ENCODE measurements at places on chromosomes 16 and 17.
A peak's percentile ranks its signal among the peaks of the same experiment; 100 is the strongest.

DNA sequence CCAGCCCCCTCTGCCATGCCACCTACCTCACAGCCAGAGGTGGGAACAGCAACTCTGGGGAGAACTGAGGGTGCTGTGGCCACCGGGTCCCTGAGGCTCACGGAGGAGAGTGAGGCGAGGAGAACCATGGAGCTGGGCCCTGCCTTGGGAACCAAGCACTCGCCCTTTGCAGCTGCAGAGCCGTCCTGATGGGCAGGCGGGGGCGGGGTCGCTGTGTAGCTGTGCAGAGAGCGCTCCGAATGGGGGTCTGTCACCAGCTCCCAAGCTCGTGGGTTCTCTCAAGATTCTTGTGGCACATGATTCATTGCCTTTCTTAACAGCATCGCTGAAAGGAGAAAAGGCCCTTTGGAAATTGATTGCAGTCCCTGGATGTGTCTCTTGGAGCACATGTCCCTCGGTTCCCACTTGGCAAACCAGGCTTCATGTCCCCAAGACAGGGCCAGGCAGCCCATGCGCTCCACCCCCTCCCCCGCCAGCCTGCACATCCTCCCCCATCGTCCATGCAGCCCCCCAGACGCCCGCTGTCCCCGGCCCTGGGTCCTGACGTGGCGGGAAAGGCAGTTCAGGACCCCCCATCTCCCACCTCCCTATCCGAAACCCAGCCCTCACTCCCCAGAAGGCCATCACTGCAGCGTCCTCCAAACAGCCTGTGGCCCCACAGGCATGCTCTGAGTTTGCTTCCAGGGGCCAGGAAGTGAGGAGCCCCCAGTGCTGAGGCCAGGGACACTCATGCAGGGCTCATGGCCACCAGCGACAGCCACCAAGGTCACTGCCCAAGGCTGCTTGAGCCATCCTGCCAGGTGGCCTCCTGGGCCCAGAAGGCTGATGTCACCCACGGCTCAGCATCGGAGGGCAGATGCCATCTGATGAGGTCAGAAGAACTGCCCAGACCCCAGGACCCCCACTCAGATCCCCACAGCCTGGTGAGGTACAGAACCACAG, 20.6 kb upstream of the CHMP6 start:
- DNase-seq, result no peak

DNA sequence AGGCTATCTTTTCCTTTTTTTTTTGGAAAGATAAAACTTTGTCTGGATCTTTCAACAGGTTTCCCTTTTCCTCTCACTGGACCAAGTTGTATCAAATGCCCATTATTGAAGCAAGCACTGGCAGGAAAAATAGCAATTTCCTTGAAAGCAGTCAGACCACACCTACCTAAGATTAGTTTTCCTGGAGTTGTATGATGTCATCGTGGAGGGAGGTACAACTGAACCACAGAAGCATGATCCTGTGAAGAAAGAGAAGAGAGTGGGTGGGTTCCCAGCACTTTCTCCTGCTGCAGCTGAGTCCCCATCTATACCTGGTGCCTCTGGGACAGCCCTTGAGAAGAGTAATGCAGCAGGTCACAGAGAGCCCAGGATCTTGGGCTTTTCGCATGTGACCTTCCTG, 63.6 kb upstream of the ERCC4 start:
- DNase-seq, result no peak

DNA sequence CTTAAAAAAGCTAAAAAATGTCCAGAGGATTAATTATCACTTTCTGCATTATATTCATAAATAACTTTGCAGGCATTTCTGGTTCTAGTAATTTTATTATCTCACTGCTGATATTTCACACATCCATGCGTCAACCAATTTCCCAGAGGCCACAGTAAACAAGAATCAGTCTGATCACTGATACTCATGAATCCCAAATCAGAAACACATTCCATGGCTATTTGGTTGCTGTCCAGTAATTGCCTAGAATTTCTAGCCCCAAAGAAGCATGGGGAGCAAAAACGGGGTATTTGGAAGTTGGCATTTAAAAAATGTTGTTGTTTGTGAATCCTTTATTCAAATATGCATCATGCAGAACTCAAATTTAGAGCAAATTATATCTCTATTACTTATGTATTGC, 244.8 kb downstream of the CDH8 start:
- no peak for DNase-seq

DNA sequence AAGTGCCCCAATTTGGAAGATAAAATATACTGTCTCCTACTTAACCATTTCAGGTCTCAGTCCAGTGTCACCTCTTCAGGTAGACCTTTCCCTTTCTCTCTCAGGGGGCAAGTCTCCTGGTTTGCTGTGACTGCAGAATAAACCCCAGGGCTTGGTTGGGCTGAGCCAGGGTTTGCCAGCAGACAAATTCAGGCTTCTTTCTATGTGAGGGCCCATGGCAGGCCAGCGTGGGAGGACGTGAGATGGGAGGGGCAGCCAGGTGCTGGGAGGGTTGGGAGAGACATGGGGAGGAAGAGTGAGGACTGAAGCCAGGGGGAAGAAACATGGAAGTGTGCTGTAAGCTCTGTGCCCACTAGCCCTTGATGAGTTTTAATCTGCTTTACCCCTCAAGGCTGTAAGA, 163.2 kb downstream of the SPECC1 start:
- no peak for DNase-seq

- no peak for DNase-seq
Observed at GRCh38 chr17:4583782-4584100, 588 bp upstream of the SMTNL2 start.

- no peak for DNase-seq
Observed at GRCh38 chr16:89793955-89794354, 22.5 kb downstream of the FANCA start.

GRCh38 chr17:57311281-57312216, 55.2 kb downstream of the MSI2 start:
- no peak for DNase-seq

- peak; percentile 40 for DNase-seq
Observed at GRCh38 chr17:76000016-76000754, 470 bp upstream of the CDK3 start.

- no peak for DNase-seq
Observed at GRCh38 chr17:49616601-49617131, 41.0 kb downstream of the NXPH3 start.

GRCh38 chr17:56779322-56779721, 54.4 kb downstream of the C17orf67 start:
- DNase-seq, result no peak

- DNase-seq, result no peak
Observed at GRCh38 chr17:57603546-57603945, 141.6 kb downstream of the CCDC182 start.

DNA sequence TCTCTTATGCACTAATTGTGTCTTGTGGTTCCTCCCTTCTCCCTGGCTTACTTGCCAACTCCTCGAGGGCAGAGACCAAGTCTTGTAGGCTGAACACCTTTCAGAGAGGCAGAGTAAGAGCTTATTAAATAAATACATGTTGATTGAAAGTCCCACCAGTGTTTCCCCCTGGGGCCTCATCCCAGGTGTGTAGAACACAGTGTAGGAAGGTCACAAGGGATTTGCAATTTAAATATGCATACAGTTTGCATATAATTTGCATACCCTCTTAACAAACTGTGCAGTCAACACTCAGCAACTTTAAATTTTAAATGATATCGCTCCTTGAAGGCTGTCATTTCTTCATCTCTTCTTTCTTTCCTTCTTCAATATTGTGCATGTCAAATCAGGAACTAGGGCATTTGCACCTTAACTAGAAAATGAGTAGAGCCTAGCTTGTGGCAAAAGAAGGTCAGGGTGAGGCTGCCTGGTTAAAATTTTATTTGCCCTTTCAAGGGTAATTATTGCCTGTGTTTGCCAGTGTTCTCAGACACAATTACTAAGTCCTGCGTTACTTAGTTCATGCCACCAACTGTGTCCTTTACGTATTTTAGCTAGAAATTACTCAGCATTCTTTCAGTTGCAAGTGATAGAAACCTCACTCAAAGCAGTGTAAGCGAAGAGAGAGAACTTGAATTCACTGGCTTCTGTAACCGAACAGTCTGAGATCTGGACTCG, 465.7 kb downstream of the HAPSTR1 start:
- no peak for DNase-seq

DNA sequence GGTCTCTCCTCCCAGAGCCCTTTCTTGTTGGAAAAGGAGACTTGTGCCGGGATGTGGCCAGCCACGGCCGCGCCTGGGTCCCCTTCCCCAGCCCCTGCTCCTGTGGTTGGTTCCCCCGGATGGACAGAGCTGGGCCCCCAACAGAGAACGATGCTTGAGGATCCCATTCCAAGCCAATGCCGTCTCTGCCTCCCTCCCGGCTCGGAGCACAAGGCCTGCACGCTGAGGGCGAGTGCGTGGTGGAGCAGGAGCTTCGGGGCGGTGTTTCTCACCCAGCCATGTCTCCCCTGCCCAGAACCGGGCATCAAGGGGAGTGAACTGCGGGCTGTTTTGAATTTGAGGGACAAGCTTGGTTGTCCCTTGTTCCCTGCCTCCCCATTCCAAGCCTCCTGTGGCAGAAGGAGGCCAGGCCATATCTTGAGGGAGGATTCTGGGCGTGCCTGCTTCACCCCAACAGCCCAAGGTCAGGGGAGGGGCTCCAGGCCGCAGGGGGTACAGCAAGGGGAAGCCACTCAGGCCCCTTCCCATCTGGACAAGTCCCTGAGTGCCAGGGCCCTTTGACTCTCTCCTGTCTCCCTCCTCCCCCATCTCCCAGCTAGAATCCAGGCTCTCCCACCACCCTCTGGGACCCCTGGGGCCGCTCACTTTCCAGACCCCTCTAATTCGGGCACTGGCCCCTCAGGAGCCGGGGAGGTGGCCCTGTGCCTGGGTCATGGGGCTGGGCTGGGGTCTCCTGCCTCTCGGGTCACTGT, 43.6 kb downstream of the SOCS3 start:
- DNase-seq, result no peak

DNA sequence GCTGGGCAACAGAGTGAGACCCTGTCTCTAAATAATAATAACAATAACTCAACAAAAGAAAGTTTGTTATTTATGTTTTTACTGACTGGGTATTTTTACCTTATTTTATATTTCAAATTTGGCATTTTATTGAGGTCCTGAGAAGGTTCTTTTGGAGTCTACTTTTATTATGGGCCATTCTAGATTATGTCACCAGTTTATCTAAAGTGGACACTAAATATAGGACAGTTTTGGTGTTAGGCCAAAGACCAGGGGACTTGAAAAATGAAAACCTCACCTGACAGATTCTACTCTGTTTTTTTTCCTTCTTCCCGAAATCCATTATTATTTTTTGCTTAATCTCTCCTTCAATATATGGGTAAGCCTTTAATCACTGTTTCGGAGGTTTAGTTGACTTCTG, 8.1 kb downstream of the FTO start:
- DNase-seq, result no peak

GRCh38 chr17:69066482-69066881, 5.8 kb upstream of the ABCA9 start:
- DNase-seq, result no peak

DNA sequence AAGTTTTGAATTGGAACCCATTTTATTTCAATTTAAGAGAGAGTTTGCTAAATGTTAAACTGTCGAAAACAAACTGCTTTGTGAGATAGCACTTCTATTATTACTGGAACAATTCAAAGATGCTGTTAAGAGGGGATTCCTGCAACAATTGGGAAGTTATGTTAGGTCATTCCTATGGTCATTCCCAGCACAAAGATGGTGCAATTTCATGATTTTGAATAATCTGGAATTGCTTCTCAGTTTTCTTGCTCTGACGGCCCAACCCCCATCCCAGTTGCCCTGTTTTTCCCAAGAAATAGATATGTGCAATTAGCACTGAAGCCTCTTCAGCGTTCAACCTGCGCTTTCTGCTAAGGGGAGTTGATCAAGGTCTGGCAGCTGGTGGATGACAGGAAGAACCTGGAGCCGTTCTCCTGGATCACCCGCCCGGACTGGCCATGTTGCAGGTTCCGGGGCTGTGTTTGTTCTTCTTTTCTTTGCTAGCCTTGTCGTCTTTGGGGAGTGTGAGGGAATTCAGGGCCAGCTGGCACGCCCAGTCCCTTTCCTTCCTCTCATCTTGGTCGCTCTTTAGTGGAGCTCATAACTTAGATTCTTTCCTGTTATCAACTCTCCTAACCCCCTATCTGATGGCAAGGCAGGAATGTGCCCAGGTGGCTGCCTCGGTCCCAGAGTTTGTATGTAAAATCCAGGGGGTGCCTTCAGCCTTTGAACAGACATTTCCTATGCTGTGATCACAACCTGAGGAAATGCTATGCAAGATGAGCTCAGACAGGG, 29.0 kb upstream of the IRF8 start:
- DNase-seq, result no peak

DNA sequence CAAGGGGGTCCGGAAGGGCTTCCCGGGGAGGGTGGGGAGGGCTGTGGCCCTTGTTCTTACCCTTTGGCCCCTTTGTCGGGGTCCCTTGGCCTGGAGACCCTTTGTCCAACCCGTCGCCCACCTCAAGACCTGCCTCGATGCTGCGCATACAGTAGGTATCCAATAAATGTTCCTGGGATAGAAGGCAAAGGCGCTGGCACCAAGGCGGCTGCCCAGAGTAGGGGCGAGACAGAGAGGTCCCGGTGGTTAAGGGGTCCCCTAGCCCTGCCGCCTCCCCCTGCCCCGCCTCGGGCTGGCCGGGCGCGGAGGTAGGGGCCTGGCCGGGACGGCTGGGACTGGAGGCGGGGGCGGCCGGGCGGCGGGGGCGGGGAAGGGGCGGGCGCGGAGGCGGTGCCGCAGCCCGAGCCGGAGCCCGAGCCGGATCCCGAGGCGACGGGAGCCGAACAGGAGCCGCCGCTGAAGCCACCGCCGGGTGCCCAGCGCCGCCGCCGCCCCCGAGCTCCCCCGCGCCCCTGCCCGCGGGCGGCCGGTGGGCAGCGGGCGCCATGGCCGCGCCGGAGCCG, at the start of gene NHERF2:
TSS of gene NHERF2 (plus strand) at position 442 of the 563 bp plus-strand sequence. CDS start at position 546, 104 bp downstream.
- no peak for DNase-seq

- DNase-seq, result no peak
Observed at GRCh38 chr17:60436676-60437075, 14.4 kb downstream of the CHCT1 start.

- no peak for DNase-seq
Observed at GRCh38 chr17:9162275-9162985, 141.1 kb downstream of the NTN1 start.

DNA sequence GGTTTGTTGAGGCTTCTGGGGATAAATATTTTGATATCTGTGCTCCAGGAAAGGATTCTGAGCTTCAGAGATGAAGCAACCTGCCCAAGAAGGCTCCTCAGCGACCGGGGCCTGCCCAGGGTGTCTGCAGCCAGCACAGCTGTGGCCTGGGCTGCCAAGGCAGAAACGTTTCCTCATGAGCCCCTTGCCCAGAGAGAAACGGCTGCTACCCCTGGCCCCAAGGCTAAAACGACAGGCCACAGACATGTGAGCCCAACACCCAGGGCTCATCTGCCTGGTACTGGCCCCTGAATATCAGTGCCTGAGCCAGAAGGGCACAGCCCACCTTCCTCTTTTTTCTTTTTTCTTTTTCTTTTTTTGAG, 45.4 kb upstream of the RASD1 start:
- no peak for DNase-seq

- DNase-seq, result no peak
Observed at GRCh38 chr16:29806099-29806579, at the start of gene MAZ. TSS of gene MAZ (plus strand) at chr16:29806529. CDS start at chr16:29806702, 173 bp downstream.

GRCh38 chr17:63505341-63505740, 17.8 kb upstream of the KCNH6 start:
- DNase-seq, result no peak

Data from activated T-helper 1 cell treated with anti-CD3 and anti-CD28 coated beads, Interleukin-2, amount 50 U/mL, for 16 hours (primary cell).